ENCODE measurements at places on chromosomes 2 and 18. TPM values are rescaled to one million over a fixed set of nuclear protein-coding genes. Genes with fewer than 3 reads are reported as not detected.

The ATP8B1 gene
- 0.16 TPM for total RNA-seq

The TCF23 gene
- not detected for total RNA-seq

The CXCR2 gene
- total RNA-seq, result 0.50 TPM

The ESPNL gene
- total RNA-seq, result 0.10 TPM

The UGT1A3 gene
- not detected for total RNA-seq

The GKN1 gene
- not detected for total RNA-seq

The VIT gene
- total RNA-seq, result not detected

The AQP12B gene
- not detected for total RNA-seq

DNA sequence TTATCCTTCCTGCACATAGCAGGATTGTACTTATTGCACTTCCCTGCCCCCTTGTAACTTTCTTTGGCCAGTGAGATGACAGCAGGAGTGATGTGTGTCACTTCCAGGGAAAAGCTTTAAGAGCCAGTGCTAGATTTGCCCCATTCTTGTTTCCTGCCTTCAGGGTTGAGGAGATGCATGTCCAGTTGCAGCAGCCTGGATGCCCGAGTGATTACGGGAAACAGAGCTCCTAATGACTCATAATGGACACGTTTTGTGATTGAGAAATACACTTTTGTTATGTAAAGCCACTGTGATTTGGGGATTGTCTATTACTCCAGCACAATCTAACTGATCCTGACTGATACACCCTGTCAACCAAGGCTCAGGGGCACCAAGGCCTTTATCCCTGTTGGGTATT is 5.0 kb upstream of the TET3 start:
- DNase-seq, result no peak

- DNase-seq, result no peak
These were observed 88.4 kb upstream of the NRP2 start for GRCh38 chr2:205593891-205594290.

DNA sequence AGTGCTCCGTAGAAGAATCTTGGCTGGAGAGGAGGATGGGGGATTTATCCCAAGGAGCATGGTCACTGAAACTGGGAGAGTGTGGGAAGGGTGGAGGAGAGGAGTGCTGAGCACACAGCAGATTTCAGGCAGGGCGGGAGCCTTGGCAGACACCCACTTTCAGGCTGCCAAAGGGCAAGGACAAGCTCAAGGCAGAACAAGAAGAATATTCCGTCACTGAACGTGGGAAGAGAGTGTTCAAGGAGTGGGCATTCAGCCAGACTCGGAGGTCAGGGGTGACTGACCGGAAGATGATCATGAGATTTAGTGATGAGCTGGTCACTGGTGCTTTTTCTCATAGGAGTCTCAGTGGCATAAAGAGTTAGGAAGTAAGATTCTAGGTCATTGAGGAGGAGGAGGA is 136.2 kb upstream of the RASGRP3 start:
- DNase-seq, result no peak

DNA sequence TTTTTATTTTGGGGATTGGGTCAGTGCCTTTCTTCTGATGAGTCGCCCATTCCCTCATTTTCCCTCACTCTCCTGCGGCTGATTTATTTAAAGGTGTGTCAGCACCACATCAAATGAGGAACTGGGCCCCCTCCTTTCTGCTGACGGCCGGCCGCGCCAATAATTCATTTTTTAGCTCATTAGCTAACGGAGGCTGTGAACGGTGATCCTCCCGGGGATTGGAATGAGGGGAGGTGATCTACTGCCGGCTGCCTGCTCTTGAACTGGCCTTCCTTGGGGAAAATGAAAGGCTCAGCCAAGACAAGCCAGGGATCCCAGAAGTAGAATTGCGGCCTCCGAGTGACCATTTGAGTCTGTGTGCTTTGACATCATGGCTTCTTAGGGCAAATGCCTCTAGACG is 54.2 kb downstream of the GBX2 start:
- DNase-seq, result no peak

- DNase-seq, result no peak
These were observed 652.0 kb downstream of the DCC start for GRCh38 chr18:52992041-52992440.

DNA sequence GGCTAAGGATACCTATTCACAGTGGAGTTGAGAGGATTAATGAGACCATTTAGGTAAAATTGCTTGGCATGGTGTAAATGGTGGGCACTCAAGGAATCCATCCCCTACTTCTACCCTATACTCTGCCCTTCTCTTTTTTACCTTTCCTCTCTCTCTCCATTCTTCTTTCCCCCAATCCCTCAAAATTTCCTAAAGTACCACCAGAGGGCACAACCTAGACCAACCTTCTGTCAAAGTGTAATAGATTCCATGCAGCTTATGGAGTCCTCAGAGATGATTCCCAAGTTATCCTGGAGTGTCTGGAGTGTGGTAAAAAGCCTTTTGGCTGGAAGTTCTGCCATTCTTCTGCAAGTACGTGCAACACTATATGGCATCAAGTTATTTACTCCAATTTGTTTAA is 33.0 kb upstream of the CCDC195 start:
- DNase-seq, result no peak

DNA sequence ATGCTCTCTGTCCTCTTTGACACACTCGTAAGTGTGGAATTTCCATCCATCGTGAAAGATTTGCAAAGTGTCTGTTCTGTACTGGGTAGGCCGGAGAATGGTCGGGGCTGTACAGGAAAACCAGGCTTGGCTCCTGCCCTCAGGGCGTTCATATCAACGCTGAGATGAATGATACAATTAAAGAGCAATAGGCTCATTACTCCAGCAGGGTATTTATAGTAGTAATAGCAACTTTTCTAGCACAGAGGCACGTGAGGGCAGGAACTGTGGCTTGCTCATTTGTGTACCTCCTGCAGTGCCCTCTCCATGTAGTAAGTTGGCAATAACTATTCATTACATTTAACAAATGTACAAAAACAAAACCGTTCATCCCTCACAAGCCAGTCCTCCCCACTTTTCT is 5.3 kb upstream of the NCK2 start:
- DNase-seq, result no peak

- no peak for DNase-seq
These were observed 256.7 kb upstream of the LRRTM4 start for GRCh38 chr2:77778917-77779316.

DNA sequence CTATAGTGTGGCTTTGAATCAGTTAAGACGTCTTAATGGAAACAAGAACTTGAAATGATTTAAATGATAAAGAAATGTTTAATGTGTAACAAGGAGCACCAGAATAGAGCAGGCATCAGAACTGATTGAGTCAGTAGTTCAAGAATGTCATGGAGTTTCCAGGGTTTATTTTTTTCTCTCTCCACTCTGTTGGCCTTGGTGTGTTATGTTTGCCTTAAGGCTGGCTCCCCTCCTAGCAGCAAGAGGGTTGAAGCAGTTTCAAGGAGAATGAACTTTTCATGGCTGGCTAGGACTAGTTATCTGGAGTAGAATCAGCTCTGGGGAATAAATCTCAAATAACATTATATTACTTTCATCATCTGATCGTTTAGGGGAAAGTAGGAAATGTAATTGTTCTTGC is 13.4 kb upstream of the GLS start:
- DNase-seq, result no peak

GRCh38 chr18:57863706-57864105 is 60.6 kb upstream of the ATP8B1 start:
- no peak for DNase-seq

- DNase-seq, result no peak
These were observed 1199.1 kb upstream of the GYPC start for GRCh38 chr2:125456693-125457363.

DNA sequence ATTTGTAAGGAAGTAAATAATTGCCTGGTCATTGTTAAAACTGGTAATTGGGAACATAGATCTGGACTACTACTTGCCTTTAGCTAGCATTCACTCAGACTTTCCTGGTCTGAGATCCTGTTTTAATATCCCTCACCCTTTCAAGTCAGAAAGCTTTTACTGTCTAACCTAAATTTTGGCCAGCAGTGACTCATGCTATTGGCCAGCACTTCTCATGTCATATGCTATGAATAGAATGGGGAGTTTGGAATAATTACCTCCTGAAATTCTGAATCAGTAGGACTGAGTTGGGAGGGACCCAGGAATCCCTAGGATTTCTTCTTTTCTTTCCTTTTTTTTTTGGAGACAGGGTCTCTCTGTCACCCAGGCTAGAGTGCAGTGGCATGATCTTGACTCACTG is 19.3 kb downstream of the STK36 start:
- no peak for DNase-seq

DNA sequence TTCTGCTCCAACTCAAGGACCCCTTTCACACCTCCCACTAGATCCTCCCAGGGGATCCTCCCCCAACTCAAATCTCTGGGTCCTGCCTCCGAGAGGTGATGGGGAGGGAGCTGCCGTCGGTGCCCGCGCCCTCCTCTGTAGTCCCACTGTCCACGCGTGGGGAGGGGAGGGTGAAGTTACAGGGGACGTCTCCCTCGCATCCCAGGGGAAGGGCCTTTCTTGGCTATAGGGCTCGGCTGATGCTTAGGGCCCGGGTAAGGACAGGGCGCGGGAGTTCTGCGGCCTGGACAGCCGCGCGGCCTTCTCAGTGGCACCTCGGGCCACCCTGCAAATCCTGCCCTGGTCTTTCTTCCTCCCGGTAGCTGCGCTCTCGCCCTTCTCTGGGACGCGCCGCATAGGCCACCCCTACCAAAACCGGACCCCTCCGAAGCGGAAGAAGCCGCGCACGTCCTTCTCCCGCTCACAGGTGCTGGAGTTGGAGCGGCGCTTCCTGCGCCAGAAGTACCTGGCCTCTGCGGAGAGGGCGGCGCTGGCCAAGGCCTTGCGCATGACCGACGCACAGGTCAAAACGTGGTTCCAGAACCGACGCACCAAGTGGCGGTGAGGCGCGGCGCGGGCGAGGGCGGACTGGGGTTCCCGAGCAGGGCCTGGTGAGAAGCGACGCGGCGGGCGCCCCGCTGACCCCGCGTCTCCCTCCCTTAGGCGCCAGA is 1.2 kb downstream of the TLX2 start:
- no peak for DNase-seq

DNA sequence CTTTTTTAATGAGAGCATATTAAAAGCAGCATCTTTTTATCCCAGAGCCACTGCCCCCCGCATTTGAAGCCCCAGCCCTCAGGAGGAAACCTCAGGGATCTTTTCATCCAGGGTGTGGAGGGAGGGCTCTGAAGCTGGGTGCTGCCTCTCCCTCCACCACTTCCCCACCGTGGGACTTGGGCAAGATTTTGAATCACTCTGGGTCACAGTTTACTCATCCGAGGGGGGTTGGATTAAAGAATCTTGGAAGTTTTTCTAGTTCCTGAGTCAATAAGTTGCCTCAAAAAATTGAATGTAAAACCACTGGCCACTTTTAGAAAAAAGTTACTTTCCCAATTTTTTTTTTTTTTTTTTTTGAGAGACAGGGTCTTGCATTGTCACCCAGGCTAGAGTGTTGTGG is 62.0 kb upstream of the ANKRD44 start:
- DNase-seq, result no peak

DNA sequence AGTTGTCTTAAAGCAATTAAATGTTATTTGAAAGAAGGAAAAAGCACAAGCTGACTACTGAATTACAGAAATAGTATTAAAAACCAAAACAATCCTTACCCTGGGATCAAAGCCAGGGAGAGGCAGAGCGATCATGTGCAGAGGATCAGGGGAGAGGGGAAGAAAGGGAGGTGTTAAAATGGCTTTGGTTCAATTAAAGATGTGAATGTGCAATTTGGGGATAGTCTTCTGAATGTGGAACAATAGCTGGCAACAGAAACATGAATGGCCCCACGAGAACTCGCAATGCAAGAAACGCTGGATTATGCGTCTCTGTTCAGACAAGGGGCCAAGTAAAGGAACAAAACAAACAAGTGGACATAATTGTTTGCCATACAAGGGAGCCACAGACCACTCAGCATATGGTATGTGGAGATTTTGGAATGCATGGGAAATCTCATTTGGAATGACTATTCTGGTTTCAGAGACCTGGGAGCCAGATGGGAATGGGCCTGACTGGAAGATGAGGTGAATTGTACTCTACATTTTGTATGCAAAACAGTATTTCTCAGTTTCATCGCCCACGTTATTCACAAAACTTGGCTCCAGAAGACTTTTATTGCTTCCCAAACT is 155.4 kb downstream of the SLC4A3 start:
- no peak for DNase-seq
